ENCODE measurements at places on chromosomes 11 and 22.

DNA sequence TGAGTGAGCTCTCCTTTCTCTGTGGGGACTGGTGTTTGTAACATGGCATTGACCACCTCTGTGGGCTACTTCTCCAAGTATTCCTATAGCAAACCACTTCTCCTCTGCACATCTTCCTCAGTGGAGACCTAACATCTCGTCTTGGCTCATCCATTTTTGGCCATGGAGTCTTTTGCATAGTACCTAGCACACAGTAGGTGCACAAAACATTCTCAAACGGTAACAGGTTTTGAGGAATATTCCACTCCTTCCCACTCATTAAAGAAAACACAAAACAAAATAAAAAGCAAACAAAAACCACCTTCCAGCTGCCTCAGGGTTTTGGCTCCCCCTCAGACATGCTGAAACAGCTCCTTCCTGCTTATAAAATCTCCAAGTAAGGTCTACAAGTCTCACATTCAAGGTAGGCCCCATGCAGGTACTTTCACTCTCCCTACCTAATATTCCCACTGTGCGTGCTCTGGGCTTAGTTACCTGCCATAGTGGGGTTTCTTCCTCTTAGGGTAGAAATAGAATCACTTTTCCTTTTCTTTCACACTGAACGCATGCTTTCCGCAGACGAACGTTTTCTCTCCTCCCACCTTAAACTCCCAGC, 132.4 kb downstream of the RBFOX2 start:
- DNase-seq = no peak

DNA sequence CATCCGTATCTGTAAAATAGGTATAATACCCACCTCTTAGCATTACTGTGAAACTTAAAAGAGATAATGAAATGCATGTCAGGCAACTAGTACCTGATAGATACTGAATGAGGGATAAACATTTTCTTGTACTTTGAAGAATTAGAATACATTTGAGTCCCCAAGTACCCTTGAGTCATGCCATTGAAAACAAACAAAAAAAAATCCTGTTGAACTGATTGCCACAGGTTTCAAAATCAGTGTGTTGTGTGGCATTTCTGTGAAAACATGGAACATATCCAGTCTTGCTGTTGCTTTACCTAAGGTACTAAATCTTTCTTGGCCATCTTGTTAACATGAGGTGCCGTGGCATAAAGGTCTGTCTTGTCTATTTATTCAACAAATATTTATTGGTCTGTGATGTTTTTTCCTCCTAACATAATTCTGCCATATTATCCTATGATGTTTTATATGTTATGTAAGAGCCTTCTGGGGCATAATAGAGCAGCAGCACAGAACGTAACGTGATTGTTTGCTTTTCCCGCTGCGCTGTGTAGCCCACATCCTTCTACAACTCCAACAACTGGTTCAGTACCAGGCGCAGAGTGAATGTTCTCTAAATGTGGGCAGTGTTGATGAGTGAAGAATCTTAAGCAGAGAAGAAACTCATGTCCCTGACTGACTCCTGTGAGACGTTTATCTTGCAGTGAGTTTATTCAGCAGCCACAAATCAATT, 79.3 kb upstream of the RAB1B start:
- DNase-seq = no peak

DNA sequence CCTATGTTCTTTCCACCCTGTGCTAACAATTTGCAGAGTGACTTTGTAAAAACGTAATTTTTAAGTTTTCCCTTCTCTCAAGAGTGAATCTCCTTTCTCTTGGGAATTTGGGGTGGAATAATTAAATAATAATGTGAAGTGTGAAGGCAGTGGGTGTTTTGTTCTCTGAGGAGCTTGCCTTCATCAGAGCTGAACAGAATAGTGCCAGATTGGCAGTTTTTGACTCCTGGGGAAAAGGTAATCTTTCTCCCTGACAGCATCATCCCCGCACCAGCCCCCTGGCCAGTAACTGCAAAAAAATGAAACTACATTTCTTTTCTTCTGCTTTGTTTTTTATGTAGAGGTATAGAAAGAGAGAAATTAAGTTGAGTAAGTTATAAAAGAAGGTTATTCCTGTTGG, 59.9 kb downstream of the MUC15 start:
- no peak for DNase-seq

GRCh38 chr11:62842171-62842741, 2.9 kb upstream of the WDR74 start:
- peak; percentile 39 for DNase-seq

DNA sequence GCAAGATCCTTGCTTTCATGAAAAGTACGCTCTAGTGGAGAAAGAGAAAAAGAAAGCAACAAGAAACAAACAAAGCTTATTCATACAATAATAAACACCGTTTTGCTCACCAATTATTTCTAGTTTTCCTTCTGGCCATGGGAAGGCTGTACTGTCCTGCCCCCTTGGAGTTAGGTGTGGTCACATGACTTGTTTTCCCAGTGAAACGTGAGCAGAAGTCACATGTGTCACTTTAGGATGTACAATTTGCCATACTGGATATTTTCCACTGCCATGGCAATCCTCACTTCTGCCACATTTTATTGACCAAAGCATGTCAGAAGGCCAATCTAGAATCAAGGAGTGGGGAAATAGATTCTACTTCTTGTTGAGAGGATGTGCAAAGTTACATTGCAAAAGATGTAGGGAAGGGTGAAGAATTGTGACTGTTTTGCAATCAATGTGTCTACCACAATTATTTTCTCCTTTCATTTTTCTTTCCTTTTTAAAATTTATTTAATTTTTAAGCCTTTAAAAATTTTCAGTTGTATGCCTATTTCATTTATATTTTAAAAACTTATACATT, 24.3 kb upstream of the TRAF6 start:
- no peak for DNase-seq

DNA sequence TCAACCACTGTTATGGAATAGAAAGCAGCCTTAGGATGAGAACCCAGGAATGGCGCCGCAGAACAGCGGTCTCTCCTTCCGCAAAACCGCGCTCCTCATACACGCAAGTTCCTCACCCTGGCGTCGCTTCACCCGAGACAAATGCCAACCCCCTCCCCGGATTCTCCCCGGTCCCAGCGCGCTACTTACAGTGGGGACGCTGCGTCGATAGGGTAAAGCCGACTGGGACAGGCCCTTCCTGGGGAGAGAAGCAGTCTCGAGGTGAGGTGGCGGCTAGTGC, 287 bp downstream of the RPS13 start:
- no peak for DNase-seq

DNA sequence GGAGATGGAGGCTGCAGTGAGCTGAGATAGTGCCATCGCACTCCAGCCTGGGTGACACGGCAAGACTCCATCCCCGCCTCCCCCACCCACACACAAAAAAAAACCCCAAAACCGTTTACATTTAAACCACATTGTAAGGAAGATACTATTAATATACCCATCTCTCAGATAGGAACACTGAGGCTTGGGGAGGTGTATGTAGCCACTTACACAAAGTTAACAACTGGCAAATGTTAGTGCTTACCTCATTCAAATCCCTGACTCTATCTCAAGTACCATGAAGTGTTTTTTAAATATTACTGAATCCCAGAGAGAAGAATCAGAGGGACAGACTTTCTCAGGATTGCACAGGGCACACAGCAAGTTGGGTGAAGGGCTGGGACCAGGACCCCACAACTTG, 164.5 kb downstream of the MIAT start:
- no peak for DNase-seq

- DNase-seq = no peak
Observed at GRCh38 chr11:119496469-119496868, 73.5 kb upstream of the THY1 start.

DNA sequence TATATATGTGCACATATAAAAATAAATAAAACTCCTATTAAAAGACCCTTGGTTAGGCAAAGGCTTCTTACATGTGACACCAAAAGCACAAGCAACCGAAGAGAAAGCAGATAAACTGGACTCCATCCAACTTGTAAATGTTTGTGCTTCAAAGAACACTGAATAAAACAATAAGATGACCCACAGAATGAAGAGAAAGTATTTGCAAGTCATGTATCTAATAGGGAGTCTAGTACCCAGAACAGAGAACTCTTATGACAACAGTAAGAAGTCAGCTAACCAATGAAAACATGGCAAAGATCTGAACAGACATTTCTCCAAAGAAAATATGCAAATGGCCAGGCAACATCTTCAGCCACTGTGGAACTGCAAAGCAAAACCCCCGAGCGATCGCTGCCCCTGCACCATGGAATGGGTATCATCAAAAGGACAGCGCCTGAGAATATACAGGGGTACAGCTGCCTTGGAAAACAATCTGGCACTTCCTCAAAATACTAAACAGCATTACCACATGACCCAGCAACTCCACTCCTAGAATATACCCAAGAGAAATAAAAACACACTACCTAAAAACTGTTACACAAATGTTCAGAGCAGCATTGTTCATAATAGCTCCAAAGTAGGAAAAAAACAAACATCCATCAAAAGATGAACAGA, 17.2 kb downstream of the BRD1 start:
- no peak for DNase-seq

GRCh38 chr11:89490981-89491690, at the start of gene NOX4:
TSS of gene NOX4 (minus strand) at chr11:89491375. CDS start at chr11:89491246, 129 bp downstream.
- no peak for DNase-seq

GRCh38 chr11:134702827-134703226, 290.8 kb upstream of the B3GAT1 start:
- no peak for DNase-seq

GRCh38 chr22:42177891-42178336, 47.3 kb upstream of the CYP2D6 start:
- no peak for DNase-seq

DNA sequence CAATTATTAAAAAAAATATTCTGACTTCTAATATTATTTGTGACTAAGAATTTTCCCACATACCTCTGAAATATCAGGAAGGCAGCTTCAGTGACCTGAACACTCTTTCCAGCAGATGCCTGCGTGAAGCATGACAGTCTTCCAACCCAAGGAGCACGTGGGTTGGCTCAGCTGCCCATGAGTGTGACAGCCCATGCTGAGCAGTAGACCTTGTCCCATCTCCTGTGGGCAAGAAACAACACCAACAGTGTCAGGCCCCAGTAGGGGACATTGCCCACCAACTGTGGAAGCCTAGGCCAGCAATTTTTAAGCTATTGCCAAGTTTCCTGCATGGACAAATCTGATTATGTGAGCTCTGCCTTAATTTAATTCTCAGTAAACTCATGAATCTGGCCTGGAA, 66.4 kb upstream of the OLFML1 start:
- DNase-seq = no peak

DNA sequence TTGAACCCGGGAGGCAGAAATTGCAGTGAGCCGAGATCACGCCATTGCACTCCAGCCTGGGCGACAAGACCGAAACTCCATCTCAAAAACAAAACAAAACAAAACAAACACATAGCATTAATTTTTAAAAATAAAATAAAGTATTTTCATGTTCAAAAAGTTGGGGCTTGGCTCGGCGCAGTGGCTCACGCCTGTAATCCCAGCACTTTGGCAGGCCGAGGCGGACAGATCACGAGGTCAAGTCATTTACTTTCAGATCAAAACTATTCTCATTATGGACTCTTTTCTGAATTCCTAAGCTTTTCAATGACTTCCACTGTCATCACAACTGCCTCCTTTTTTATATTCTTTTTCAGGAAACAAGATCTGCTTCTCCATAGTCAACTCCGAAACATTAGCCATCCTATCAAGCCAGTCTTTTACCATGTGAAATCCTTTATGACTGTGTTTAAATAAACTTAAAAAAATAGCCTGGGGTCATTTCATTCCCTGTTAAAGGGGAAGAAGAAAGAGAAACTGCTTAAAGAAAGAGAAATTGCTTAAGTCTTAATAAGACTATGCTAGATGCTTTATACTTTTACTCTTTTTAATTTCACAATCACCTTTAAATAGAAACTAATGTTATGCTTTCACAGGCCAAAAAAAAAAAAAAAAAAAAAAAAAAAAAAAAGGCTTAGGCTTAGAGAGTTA, 13.1 kb upstream of the CHRNA10 start:
- no peak for DNase-seq

- DNase-seq = no peak
Observed at GRCh38 chr11:63847363-63847762, 8.5 kb downstream of the MARK2 start.

DNA sequence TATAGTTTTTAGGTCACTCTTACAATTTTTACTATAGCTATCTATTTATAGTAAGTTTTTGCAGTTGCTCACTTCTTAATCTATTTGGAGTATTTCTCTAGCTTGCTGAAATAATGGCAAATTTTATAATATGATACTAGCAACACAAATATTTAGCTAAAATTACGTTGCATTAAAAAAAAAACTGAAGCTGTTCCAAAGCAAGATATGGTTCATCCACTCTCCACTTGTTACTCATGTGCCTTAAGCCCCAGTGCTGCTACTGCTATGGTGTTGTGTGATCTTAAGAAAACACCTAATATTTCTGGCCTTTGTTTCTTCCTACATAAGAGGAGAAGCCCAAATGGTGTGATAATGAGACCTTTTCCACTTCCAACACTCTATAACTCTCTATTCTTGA, 479 bp downstream of the MMP3 start:
- DNase-seq = no peak

GRCh38 chr22:50595189-50595588, 5.4 kb upstream of the MAPK8IP2 start:
- no peak for DNase-seq

Data from CD4-positive, alpha-beta T cell treated with Interleukin-15 for 1 hour (primary cell).